ENCODE measurements at places on chromosomes 13 and 19.

GRCh38 chr13:25462301-25463125, 90.7 kb downstream of the ATP8A2 start:
- DNase-seq: no peak

- DNase-seq: no peak
Measured at GRCh38 chr13:78067290-78067689, 148.7 kb upstream of the EDNRB start.

DNA sequence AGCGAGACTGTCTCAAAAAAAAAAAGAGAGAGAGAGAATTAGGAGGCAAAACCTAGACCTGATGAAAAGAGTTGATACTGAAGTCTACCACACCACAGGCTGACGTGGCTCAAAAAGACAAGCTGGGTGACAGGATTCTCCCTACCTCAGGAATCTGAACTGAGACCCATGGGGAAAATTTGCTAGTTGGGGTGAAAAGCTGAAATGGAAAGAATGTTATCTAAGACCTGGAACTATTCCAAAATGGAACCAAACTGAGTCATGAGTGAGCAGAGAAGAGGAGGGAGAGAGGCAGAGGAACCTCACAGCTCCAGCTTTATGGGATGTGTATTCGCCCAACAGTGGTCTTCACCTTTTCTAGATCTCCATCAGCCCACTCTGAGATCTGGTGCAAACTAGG, 11.7 kb downstream of the SMG9 start:
- DNase-seq: no peak

GRCh38 chr13:20311596-20311995, 79.5 kb upstream of the GJB6 start:
- no peak for DNase-seq

DNA sequence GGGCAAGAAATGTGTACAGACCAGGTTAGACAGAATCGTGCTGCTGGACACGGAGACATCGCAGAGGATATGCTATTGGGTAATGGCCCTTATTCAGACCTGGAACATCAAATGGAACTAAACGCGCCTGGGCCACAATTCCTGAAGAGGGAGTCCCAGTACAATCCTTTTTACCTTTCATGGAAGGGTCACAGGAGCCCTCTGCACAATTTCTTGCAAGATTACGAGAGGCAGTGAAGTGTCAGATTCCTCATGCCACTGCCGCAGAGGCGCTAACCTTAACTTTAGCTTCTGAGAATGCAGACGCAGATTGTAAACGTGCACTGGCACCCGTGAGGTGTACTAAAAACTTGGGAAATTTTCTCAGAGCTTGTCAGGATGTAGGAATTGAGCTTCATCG, 18.1 kb downstream of the CLEC4M start:
- DNase-seq: no peak
